ENCODE measurements at places on chromosomes 7 and 10.

DNA sequence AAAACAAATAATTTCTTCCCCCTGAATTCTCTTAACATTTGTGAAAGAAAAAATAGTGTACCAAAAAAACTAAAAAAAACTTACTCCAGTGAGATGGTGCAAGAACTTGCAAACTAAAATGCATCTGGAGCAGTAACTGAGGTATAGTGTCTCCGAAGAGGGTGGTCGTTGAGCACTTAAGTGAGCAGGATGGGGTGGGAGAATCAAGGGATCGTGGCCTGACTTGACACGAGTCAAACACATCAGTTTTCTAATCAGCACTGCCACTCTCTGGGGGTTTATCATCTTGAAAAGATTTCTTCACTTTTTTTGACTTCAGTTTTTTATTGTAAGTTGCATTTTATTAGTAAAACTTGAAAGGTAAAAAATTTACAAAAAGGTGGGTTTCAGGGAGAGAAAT, 2.5 kb downstream of the ZNF273 start:
- DNase-seq = no peak

DNA sequence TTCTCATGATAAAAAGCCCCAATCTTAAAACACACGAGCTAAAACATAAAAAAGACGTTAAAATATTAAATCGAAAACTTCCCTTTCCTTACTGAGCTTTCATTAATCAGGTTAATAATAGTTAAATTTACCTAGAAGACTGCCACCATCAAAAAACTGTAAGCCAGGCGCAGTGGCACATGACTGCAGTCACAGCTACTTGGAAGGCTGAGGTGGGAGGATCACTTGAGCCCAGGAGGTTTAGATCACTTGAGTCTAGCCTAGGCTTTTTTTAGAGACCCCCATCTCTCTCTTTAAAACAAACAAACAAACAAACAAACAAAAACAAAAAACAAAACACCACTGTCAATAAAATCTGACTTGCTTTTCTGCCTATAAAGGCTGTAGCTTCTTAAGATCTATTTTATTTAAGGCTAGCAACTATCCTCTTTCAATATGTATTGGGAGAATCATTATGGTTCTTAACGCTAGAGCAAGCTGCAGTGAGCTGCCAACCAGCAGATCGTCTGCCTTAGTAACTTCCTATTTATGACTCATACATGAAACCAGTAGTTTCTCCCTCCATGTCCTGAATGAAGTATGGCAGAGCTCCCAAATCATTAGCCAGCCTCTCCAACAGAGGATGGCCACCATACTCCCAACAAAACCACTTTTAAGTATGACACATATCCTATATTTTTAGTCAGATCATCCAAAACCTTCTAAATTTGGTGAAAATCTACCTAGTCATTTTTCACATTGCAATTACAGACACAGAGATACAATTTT, 163.7 kb downstream of the SRPK2 start:
- DNase-seq = peak; percentile 87

DNA sequence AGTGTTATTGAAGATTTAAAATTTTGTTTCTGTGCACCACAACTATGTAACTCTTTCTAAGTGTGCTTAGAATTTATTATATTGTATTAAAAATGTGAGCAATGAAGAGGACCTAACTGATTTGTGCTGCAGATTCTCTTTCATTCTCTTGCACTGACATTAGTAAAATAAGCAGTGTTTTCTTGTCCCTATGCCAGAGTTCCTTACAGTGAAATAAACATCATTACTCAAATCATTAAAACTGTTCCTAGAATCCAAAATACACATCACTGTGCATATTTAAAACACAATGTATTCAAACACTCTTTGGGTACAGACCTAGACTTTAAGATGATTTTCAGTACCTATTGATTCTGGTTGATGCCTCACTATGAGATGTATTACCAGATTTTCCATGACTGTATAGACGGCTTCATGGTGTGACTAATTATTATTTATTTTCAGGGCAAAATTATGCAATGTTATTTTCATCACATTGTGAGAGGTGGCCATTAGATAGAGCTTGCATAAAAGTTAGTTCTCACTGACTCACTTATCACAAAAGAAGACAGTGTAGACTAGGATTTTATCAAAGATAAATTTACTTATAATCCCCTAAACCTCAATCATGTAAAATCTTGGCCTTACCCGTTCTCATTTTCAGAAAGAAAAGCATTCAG, 93.4 kb downstream of the PTPRZ1 start:
- no peak for DNase-seq

- DNase-seq = no peak
Observed at GRCh38 chr10:72952642-72953158, 1.9 kb downstream of the PLA2G12B start.

DNA sequence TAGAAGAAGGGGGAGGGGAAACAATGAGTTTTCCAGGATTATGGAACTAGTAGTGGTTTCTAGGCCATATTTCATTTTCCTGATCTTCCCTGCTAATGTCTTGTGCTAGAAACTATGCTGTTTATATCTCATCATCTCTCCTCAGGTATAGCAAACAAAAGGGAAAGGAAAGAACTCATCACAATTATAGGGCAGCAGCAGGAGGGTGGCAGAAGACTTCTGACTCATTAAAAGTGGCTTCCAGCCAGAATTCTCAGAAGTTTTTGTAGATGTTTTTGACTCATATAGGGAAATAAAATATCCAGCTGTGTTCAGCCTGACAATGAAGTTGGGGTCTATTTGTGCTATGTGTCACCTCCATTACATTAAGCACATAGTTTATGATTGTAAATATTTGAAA, 6.5 kb downstream of the AHR start:
- peak; percentile 92 for DNase-seq

DNA sequence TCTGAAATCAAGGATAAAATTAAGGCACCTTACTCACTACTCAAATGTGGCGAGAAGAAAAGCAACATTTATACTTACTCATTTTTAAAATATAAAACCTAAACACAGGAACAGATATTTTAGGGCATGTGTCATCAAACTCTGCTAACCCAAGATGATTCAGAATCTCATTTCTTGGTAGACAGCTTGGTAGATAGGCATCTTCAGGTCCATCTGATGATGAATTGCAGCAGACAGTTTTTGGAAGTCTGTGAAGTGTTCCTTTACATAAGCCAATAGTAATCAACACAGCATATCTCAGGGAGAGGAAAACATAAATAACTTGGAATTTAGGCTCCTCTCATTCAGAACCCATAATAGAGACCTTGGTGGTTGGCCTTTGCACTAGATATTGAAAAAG, 3.4 kb downstream of the HIPK2 start:
- DNase-seq = peak; percentile 82

DNA sequence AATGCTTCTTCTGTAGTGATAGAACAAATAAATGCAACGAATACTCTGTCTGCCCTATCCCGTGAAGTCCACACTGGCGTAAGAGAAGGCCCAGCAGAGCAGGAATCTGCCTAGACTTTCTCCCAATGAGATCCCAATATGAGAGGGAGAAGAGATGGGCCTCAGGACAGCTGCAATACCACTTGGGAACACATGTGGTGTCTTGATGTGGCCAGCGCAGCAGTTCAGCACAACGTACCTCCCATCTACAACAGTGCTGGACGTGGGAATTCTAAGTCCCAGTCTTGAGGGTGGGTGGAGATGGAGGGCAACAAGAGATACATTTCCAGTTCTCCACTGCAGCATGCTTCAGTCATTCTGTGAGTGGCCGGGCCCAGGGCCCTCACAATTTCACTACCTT, 45.8 kb downstream of the FIGNL1 start:
- DNase-seq = peak; percentile 5

DNA sequence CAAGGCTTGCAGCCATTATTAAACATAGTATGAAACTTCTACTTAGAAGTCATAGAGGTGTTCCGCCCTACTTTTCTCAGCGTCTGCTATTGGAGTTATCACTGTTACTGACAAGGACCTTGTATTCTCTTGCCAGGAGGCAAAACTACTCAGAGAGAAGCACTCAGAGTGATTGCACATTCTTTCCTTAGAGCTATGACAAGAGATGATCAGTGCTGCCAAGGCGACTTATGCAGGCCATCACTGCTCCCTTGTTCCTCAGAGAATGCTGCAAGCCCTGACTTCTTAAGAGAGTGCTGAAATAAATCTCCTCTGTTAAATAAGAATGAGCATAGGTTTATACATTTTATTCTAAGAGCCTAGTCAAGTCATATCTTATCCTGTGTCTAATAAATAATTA, 534.6 kb upstream of the PHF14 start:
- DNase-seq = no peak

GRCh38 chr10:95518455-95519452, 42.4 kb downstream of the SORBS1 start:
- DNase-seq = no peak

- DNase-seq = no peak
Observed at GRCh38 chr10:71714592-71714991, 5.0 kb downstream of the C10orf105 start.

GRCh38 chr7:148434181-148434757, 156.3 kb upstream of the C7orf33 start:
- peak; percentile 4 for DNase-seq

- no peak for DNase-seq
Observed at GRCh38 chr7:17854261-17855047, 85.8 kb downstream of the SNX13 start.

DNA sequence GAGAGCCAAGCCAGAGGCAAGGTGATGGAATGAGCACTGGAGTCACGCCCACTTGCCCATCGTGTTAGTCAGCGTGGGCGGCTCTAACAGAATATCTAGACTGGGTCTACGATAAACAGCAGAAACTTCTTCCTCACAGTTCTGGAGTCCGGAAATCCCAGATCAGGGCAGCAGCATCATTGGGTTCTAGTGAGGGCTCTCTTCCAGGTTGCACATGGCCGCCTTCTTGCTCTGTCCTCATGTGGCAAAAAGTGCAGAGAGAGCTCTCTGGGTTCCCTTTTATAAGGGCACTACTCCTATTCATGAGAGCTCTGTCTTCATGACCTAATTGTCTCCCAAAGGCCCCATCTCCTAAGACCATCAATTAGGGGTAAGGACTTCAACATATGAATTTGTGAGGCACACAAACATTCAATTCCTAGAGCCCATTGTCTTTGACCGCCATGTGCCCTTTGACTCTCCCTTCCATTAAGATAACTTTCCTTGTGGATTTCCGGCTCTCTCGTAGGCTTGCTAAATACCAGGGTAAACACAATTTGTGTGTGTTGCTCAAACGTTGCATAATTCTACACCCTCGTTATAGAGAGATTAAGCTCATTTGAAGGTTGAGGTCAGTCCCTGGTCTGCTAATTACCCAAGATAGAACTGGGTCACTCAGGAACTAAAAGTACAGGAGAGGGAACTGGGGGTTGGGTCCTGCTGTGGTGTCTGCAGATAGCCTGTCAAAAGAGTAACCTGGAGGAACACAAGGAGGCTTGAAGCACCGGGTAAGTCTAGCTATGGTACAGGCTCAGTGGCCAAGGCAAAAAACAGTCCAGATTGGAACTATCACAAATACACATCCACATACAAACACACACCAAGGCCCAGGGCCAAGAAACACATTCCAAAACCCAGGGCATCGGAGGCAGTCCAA, 28.7 kb upstream of the USP6NL start:
- no peak for DNase-seq

DNA sequence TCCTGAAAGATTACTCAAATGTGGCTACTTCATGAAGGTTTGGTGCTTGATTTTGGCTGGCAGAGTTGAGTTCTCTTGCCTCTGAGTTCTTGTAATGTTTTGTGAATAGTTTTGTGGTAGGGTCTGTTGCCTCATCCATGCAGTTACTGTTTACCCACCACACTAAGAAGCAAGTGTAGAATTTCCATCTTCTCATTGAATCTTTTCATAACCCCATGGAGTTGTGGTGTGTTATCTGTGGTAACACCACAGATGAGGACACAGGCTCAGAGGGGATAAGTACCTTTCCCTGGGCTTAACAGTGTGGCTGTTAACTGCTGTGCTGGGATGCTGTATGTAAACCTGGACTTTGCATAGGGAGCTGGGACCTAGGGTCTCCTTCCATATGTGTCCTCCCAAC, 186.3 kb downstream of the CAMK1D start:
- peak; percentile 52 for DNase-seq

- DNase-seq = no peak
Observed at GRCh38 chr10:102007796-102008195, 48.2 kb downstream of the ARMH3 start.

DNA sequence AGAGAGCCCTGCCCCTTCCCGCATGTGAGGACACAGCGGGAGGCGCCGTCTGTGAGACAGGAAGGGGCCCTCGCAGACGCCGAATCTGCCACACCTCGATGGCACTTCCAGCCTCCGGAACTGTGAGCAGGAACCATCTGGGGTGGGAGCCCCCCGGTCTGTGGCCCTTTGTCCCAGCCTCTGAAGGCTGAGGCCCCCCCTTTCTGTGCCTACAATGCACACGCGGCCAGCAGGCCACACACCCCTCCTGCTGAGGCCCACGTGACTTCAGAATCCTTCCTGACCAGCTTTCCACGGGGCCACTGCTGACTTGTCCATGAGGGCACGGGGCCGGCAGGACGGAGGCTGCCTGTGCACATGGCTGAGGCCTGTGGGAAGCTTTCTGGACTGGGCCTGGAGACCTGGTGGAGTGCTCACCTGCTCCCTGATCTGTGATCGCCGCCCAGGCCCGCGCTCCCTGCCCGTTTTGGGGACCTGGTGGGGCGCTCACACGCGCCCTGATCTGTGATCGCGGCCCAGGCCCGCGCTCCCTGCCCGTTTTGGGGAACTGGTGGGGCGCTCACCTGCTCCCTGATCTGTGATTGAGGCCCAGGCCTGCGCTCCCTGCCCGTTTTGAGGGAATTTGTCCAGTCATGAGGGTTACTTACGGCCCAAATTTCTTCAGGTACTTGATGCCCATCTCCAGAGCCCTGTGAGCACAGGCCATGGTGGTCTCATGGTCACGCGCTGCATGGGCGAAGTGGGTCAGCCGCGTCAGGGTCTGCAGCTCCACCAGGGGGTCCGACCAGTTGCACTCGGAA, 34.3 kb downstream of the CFAP46 start:
- no peak for DNase-seq

DNA sequence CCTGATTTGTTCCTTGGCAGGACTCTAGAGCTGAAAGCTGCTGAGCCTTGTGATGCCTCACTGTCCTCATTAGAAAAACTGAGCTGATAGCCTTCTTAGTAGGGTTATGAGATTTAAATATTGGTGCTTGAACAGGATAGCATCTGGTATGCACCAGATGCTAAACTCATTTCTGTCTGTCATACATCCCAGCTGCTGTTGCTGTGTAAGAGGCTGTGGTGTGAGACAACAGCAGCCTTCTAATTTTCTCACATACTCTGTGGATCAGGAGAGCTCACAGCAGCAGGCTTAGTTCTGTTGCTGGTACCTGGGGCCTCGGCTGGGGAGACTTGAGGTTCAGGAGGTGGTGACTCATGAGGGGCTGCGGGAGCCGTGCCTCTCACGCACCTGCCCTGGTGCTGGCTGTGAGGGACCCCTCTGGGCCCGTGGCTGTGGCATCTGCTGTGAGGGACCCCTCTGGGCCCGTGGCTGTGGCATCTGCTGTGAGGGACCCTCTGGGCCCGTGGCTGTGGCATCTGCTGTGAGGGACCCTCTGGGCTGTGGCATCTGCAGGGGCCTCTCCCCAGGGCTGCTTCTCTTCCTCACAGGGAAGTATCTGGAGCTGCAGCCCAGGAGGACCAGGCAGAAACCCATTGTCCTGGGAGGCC, 12.5 kb downstream of the DYNC2I1 start:
- no peak for DNase-seq

GRCh38 chr7:47371733-47372368, 210.1 kb downstream of the TNS3 start:
- peak; percentile 77 for DNase-seq

- DNase-seq = no peak
Observed at GRCh38 chr10:14163377-14164086, 167.2 kb downstream of the FRMD4A start.

Measured in choroid plexus epithelial cell (primary cell).